PC-3 (cell line): ENCODE measurements at places on chromosomes 2 and 18. TPM values are rescaled to one million over a fixed set of nuclear protein-coding genes. Genes with fewer than 3 reads are reported as not detected.

Gene LOXHD1
- not detected in 2 replicates for total RNA-seq

Gene FLACC1
- 0.26 and 5.9 TPM in 2 replicates for total RNA-seq

Gene AGXT
- total RNA-seq: not detected in 2 replicates

Gene CPLX4
- total RNA-seq: not detected in 2 replicates

Gene GAREM2
- 1.4 and 1.8 TPM in 2 replicates for total RNA-seq

Gene CNOT11
- 44.9 and 48.5 TPM in 2 replicates for total RNA-seq

DNA sequence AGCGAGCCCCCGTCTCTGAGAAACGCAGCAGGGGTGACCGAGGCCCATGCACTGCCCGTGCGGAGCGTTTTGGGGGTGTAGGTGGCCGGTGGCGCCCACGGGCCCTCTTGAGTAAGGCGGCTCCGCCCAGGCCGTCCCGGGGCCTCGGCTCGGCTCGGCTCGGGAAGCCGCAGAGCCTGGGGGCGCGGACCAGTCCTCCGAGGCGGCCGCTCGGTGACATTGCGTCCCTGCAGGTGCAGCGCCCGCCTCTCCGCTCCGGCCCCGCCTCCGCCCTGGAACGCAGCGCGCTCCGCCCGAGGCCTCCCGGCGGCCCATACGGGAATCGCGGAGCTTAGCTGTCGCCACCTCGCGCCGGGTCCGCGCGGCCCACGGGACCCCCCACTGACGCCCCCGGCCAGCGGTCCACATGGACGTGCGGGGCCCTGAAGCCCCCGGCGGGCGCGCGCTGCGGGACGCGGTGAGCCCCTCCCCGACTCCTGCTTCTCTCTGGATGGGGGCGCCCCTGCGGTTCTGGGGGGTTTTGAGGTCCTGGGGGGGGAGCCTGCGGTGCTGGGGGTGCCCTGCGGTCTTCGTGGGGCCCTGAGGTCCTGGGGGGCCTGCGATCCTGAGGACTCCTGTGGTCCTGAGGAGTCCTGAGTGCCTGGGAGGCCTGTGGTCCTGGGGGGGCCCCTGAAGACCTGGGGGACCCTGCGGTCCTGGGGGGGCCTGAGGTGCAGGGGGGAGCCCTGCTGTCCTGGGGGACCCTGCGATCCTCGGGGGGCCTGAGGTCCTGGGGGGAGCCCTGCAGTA, at the start of gene HSBP1L1:
Gene HSBP1L1 (plus strand): TSS at position 314 of the 789 bp plus-strand sequence. CDS start 93 bp downstream, at position 407.
- peak; percentile 85 for DNase-seq
- H3K27ac ChIP-seq: peak within 1 kb of the TSS; percentile 89
- H3K36me3 ChIP-seq: peaks cover 5% of the 10 kb centered on the region; the same call in 1 of the 2 replicates
- H3K4me3 ChIP-seq: peak within 1 kb of the TSS; percentile 87
- no peaks in the 10 kb centered on the region for H3K27me3 ChIP-seq
- H3K4me1 ChIP-seq: peaks cover 53% of the 10 kb centered on the region

DNA sequence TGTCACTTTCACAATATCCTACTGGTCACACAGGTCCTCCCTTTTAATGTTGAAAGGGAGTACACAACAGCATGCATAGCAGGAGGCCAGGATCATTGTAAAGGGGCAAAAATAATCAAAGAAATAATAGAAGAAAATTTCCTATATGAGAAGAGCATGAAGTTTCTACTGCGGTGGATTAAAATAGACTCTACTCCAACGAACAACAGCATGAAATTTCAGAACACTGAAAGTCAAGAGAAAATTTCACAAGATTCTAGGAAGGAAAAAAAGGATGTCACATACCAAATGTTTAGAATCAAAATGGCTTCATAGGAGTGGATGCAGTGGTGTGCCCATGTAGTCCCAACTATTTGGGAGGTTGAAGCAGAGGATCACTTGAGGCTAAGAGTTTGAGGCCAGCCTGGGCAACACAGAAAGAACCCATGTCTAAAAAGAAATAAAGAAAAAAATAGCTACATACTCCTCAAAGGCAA, 72.0 kb upstream of the EPAS1 start:
- H3K27me3 ChIP-seq: no peaks in the 10 kb centered on the region
- DNase-seq: no peak
- no peaks in the 10 kb centered on the region for H3K36me3 ChIP-seq
- no peak overlapping the region for H3K4me3 ChIP-seq
- peak overlapping the region; percentile 95 for H3K27ac ChIP-seq

GRCh38 chr2:20457661-20458630, 11.1 kb downstream of the RHOB start:
- no peak overlapping the region for H3K27ac ChIP-seq
- no peak overlapping the region for H3K4me3 ChIP-seq
- no peak for DNase-seq
